Type B pancreatic cell (in vitro differentiated cells): ENCODE measurements at places on chromosomes 16 and 17. TPM values are rescaled to one million over a fixed set of nuclear protein-coding genes. Genes with fewer than 3 reads are reported as not detected.

The KRT32 gene
- total RNA-seq: 0.17 and 0.83 TPM in 2 replicates

The TXNDC17 gene
- total RNA-seq: 83.2 and 90.6 TPM in 2 replicates

The PERCC1 gene
- 0.77 and 0.83 TPM in 2 replicates for total RNA-seq

The OR4D1 gene
- total RNA-seq: not detected in 2 replicates

The GRAPL gene
- not detected in 2 replicates for total RNA-seq

The GRIN2C gene
- 0.36 and 0.72 TPM in 2 replicates for total RNA-seq

The CEP295NL gene
- total RNA-seq: 3.8 and 4.4 TPM in 2 replicates

The TBC1D16 gene
- 35.5 and 71.9 TPM in 2 replicates for total RNA-seq

DNA sequence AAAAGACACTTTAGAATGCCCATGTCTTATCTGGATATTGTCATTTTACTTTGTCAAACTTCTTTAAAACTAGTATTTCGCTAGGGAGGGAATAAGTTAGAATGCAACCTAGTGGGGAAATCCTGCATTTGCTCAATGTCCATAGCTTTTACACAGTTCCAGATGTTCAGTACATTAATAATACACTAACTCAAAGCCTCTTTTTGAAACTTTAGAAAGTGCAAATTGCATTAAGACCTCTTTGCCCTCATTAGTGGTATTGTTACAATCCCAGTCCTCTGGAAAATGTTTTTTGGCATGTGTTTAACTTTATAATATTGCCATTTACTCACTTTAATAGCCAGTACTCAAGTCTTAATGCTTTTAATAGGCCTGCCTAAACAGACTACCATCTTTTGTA lies 106.8 kb downstream of the BRIP1 start:
- DNase-seq: no peak
- no peak overlapping the region for H3K4me3 ChIP-seq
- H3K4me1 ChIP-seq: peaks cover 12% of the 10 kb centered on the region
- peaks cover 26% of the 10 kb centered on the region for H3K36me3 ChIP-seq

- no peak overlapping the region for H3K27ac ChIP-seq
- no peak overlapping the region for H3K4me3 ChIP-seq
- no peaks in the 10 kb centered on the region for H3K27me3 ChIP-seq
- H3K4me1 ChIP-seq: no peaks in the 10 kb centered on the region
- no peak for DNase-seq
Measured at GRCh38 chr17:62083651-62084050, 18.6 kb upstream of the MED13 start.

DNA sequence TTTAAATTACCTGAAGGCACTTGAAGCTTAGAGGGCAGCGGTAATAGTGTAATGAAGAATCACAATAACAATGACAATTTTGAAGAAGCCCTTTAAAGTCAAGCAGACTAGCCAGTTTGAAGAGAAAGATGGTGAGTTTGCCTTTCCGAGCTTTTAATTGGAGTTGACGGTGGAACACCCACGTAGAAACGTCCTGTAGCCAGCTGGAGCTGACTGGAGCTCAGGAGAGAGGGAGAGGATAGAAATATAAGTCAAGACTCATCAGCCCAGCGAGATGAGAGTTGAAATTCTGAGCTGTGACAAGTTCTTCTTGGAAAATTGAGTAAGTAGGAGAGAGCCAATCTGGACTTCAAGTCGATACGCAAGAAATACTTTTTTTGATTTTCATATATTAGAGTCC lies 91.7 kb upstream of the CACNG3 start:
- H3K27ac ChIP-seq: no peak overlapping the region
- H3K4me1 ChIP-seq: no peaks in the 10 kb centered on the region
- DNase-seq: no peak

DNA sequence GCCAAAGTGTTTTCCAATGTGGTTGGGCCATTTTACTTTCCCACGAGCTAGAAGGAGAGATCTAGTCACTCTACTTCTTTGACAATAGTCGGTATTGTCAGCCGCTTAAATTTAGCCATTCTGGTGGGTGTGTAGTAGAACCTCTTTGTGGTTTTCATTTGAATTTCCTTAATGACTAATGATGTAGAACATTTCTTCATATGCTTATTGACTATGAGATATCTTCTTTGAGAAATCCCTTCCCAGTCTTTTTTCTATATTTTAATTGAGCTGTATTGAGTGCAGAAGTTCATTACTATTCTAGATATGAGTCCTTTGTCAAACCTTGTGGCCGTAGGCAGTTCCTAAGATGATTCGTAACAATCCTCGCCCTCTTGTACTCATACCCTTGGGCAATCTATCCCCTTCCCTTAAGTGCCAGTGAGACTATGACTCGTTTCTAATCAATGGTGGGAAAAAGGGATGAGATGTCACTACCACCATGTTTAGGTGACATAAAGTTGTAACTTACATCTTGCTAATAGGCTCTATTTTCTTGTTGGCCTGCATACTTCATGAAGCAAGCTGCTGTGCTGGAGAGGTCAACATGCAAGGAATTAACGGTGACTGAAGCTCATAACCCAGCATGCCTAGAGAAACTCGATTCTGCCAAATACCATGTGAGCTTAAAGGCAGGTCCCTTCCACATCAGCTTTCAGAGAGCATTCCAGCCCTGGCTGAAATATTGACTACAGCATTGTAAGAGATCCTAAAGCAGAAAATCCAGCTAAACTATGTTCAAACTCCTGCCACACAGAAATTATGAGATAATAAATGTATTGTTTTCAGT lies 817.9 kb upstream of the SOX9 start:
- no peak overlapping the region for H3K4me3 ChIP-seq
- no peak for DNase-seq
- no peaks in the 10 kb centered on the region for H3K4me1 ChIP-seq
- no peaks in the 10 kb centered on the region for H3K36me3 ChIP-seq
- H3K27me3 ChIP-seq: peaks cover 10% of the 10 kb centered on the region
- H3K27ac ChIP-seq: no peak overlapping the region

DNA sequence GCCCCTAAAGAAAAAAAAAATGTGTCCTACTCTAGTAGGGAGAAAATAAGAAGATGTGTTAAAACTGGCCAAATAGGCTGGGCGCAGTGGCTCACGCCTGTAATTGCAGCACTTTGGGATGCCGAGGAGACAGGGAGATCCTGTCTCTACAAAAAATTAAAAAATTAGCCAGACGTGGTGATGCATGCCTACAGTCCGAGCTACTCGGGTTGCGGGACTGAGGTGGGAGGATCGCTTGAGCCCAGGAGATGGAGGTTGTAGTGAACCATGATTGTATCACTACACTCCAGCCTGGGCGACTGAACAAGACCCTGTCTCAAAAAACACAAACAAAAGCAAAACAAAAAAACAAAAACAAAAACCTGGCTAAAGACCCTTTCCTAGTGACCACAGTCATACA lies 15.9 kb downstream of the ZFHX3 start:
- H3K36me3 ChIP-seq: peaks cover 4% of the 10 kb centered on the region
- no peaks in the 10 kb centered on the region for H3K27me3 ChIP-seq
- no peak for DNase-seq
- H3K4me3 ChIP-seq: peak overlapping the region; percentile 78
- H3K27ac ChIP-seq: peak overlapping the region; percentile 42

- DNase-seq: no peak
- no peaks in the 10 kb centered on the region for H3K27me3 ChIP-seq
- H3K4me3 ChIP-seq: no peak overlapping the region
- H3K36me3 ChIP-seq: peaks cover 3% of the 10 kb centered on the region
- H3K27ac ChIP-seq: peak overlapping the region; percentile 57
Measured at GRCh38 chr16:48537909-48538745, 71.9 kb downstream of the N4BP1 start.

DNA sequence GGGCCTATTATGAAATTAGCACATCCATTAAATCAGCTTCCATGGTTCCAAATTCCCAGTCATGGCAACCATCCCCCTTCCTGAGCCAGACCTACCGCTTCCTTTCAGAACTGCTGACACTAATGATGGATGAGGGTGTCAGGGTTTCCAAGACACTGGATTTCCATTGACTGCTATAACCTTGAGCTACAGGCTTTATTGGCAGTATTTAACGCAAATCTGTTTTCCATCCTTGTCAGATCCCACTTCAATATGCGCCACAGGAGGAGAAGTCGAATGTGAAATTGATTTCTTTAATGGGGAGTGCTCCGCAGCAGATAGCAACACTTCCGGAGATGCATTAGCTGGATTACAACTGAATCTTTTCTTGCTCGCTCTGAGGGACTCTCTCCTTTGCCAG lies 197.1 kb downstream of the HS3ST4 start:
- no peaks in the 10 kb centered on the region for H3K4me1 ChIP-seq
- H3K27me3 ChIP-seq: peaks cover 21% of the 10 kb centered on the region
- H3K36me3 ChIP-seq: no peaks in the 10 kb centered on the region
- DNase-seq: no peak
- H3K27ac ChIP-seq: no peak overlapping the region

DNA sequence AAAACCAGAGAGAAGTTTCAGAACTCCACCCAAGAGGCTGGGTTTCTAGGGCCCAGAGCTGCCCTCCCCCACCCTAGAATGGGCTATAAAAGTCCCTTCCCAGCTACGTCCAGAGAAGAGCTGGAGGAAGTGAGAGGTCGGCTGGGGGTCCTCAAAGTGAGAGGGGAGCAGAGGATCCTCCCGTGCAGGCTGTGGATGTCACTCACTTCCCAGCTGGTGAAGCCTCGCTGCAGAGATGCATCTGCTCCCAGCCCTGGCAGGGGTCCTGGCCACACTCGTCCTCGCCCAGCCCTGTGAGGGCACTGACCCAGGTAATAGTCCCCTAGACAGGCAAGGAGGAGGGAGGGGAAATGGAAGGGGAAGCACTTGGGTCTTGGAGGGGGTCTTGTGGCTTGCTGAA lies at the start of gene EPX:
Gene EPX (plus strand): TSS at position 115 of the 400 bp plus-strand sequence. CDS start 121 bp downstream, at position 236.
- H3K4me1 ChIP-seq: no peaks in the 10 kb centered on the region
- H3K27ac ChIP-seq: no peak within 1 kb of the TSS
- H3K36me3 ChIP-seq: no peaks in the 10 kb centered on the region
- no peak for DNase-seq
- H3K27me3 ChIP-seq: peaks cover 62% of the 10 kb centered on the region

GRCh38 chr17:12519956-12520594 lies 145.6 kb upstream of the MYOCD start:
- no peak overlapping the region for H3K4me3 ChIP-seq
- H3K27me3 ChIP-seq: peaks cover 3% of the 10 kb centered on the region
- H3K4me1 ChIP-seq: peaks cover 10% of the 10 kb centered on the region
- no peak for DNase-seq

GRCh38 chr17:60645918-60646523 lies 31.6 kb upstream of the BCAS3 start:
- no peaks in the 10 kb centered on the region for H3K27me3 ChIP-seq
- no peak for DNase-seq
- peaks cover 6% of the 10 kb centered on the region for H3K4me1 ChIP-seq
- peaks cover 19% of the 10 kb centered on the region for H3K36me3 ChIP-seq

GRCh38 chr17:75587675-75588595 lies at the start of gene MYO15B:
TSS of gene MYO15B (plus strand) at chr17:75587800. CDS start at chr17:75588058, 258 bp downstream.
- H3K4me3 ChIP-seq: peak within 1 kb of the TSS; percentile 41
- peaks cover 32% of the 10 kb centered on the region for H3K27me3 ChIP-seq
- H3K27ac ChIP-seq: no peak within 1 kb of the TSS
- DNase-seq: no peak
- no peaks in the 10 kb centered on the region for H3K4me1 ChIP-seq

DNA sequence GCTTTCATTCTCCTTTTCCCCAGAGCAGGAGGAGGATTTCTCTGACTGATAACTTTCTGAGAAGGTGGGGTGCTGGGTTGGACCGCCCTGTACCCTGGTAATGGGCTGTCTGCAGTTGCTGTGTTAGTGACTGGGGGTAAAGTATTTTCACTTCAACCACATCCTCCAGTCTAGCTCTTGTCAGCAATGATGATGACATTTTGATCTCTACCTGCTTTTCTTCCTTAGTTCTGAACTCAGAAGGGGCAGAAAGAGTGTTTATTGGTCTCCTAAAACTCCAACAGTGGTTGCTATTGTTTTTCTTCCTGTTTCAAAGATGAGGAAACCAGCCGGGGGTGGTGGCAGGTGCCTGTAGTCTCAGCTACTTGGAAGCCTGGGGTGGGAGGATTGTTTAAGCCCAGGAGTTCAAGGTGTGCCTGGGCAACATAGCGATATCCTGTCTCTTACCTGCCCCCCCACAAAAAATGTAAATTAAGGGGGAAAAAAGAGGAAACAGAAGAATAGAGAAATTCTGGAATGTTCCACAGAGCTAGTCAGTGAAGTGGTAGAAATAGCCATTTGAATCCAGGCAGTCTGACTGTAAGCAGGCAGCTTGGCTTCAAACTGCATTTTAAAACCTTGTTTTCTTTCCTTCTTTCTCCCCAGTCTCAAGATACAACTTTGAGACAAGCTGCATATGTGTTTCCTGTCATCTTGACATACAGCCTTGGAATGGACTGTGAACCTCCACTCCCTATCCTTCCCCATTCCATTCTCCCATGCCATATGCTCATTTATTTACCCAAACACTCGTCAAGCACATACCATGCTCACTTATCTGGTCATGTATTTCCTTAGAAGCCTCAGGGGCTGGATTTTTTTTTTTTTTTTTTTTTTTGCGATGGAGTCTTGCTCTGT lies 3.3 kb upstream of the N4BP1 start:
- H3K27ac ChIP-seq: peak overlapping the region; percentile 99
- peaks cover 16% of the 10 kb centered on the region for H3K27me3 ChIP-seq
- peaks cover 5% of the 10 kb centered on the region for H3K36me3 ChIP-seq
- H3K4me1 ChIP-seq: peaks cover 10% of the 10 kb centered on the region

- DNase-seq: no peak
- no peak overlapping the region for H3K4me3 ChIP-seq
- peaks cover 4% of the 10 kb centered on the region for H3K27me3 ChIP-seq
Measured at GRCh38 chr17:40432864-40433528, 10.3 kb upstream of the IGFBP4 start.

GRCh38 chr17:8226536-8227237 lies 16.3 kb upstream of the AURKB start:
- peaks cover 25% of the 10 kb centered on the region for H3K36me3 ChIP-seq
- peak overlapping the region; percentile 90 for H3K4me3 ChIP-seq
- peak; percentile 85 for DNase-seq
- H3K27ac ChIP-seq: peak overlapping the region; percentile 98
- peaks cover 26% of the 10 kb centered on the region for H3K27me3 ChIP-seq
- peaks cover 28% of the 10 kb centered on the region for H3K4me1 ChIP-seq

DNA sequence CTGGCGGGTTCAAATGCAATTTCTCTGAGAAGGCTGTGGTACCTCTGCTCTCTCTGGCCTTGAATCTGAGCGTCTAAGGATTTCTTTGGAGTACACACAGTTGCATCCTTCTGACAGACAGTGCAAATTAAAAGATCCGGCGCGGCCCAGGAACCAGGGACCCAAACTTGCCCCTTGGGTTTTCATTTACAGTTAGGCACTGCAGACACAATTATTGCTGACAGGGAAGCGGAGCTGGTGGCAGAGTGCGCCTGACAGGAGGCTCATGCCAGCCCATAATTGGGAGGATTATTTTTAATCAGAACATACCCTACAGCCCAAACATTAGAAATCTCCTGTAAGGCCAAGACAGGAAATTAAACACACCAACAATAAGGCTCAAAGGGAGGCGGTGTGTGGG lies 1023.4 kb upstream of the RBFOX1 start:
- H3K4me1 ChIP-seq: no peaks in the 10 kb centered on the region
- H3K36me3 ChIP-seq: no peaks in the 10 kb centered on the region
- H3K4me3 ChIP-seq: no peak overlapping the region
